Aorta (tissue), 5 donors: ENCODE measurements at places on chromosomes 3 and 15.

DNA sequence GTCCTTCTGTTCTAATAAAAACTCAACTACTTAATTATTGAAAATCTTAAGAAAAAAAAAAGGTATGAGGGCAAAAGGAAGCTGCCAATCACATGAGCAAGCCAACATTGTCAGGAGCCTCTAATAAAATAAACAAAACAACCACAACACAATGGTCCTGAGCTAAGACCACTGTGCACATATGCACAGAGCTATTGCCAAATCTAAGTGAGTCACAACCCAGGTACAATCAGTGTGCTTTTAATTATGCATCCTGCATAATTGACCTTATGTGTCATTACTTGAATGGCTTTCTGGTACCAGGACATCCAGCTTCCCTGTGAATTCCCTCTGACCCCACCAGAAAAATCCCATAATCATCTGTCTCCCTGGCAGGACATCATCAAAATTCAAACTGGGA, 639.8 kb downstream of the MAGI1 start:
- no peak for DNase-seq
- H3K27ac ChIP-seq = no peak overlapping the region
- H3K27me3 ChIP-seq = no peaks in the 10 kb centered on the region
- no peak overlapping the region for H3K4me3 ChIP-seq

GRCh38 chr3:12994607-12995388, 78.4 kb downstream of the IQSEC1 start:
- peak; percentile 97 for DNase-seq
- H3K27ac ChIP-seq = peak overlapping the region; percentile 51
- no peaks in the 10 kb centered on the region for H3K4me1 ChIP-seq
- H3K27me3 ChIP-seq = no peaks in the 10 kb centered on the region

- no peaks in the 10 kb centered on the region for H3K4me1 ChIP-seq
- no peaks in the 10 kb centered on the region for H3K36me3 ChIP-seq
- DNase-seq = no peak
- H3K4me3 ChIP-seq = no peak overlapping the region
- no peaks in the 10 kb centered on the region for H3K27me3 ChIP-seq
Observed at GRCh38 chr3:197168063-197168462, 130.3 kb downstream of the DLG1 start.

GRCh38 chr3:16239086-16239770, 25.5 kb downstream of the DPH3 start:
- no peak overlapping the region for H3K27ac ChIP-seq
- H3K4me1 ChIP-seq = no peaks in the 10 kb centered on the region
- no peaks in the 10 kb centered on the region for H3K36me3 ChIP-seq

DNA sequence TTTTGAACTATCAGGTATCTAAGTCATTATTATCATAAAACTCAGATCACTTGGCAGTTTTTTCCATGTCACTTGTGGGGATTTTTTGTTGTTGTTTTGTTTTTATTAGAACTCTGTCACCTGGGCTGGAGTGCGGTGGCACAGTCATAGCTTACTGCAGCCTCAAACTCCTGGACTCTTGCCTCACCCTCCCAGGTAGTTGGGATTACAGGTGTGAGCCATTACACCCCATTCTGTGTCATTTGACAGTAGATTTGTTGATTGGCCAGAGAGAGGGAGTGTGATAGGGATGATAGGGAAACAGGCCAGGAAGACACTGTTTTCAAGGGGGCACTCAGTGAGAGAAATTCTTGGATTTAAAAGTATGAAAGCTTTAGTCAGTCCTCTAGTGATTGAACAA, 54.7 kb upstream of the SCAANT1 start:
- no peaks in the 10 kb centered on the region for H3K36me3 ChIP-seq
- no peak for DNase-seq
- H3K27me3 ChIP-seq = no peaks in the 10 kb centered on the region
- H3K27ac ChIP-seq = no peak overlapping the region
- peaks cover 10% of the 10 kb centered on the region for H3K4me1 ChIP-seq
- H3K4me3 ChIP-seq = no peak overlapping the region

- no peaks in the 10 kb centered on the region for H3K27me3 ChIP-seq
- H3K36me3 ChIP-seq = no peaks in the 10 kb centered on the region
- H3K4me3 ChIP-seq = no peak overlapping the region
- H3K27ac ChIP-seq = no peak overlapping the region
Observed at GRCh38 chr15:27449941-27450340, 479.0 kb downstream of the GABRG3 start.

DNA sequence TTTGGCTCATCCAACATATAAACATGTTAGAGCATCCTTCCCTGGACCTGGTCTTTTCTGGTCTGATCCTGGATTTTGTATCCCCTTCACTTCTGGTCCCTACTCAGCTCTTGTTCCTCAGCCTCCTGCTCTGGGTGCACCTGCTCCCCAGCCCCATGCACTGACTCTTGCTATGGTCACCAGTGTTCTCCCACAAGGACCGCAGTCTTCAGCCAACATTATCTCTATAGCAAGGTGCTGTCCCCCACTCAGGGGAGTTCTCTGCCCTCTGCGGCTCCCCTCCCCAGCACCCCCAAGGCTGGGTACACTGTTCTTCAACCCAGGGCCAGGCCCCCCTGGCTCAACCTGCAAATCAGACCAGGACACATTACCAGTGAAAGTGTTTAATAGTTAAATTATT, 80.2 kb downstream of the SEC22A start:
- H3K36me3 ChIP-seq = peaks cover 13% of the 10 kb centered on the region
- no peak overlapping the region for H3K27ac ChIP-seq
- DNase-seq = no peak
- H3K4me1 ChIP-seq = no peaks in the 10 kb centered on the region
- no peak overlapping the region for H3K4me3 ChIP-seq
- no peaks in the 10 kb centered on the region for H3K27me3 ChIP-seq

- H3K4me1 ChIP-seq = no peaks in the 10 kb centered on the region
- H3K27me3 ChIP-seq = no peaks in the 10 kb centered on the region
- no peaks in the 10 kb centered on the region for H3K36me3 ChIP-seq
- no peak overlapping the region for H3K27ac ChIP-seq
- DNase-seq = no peak
Observed at GRCh38 chr15:89299896-89300295, 34.7 kb downstream of the POLG start.

- H3K36me3 ChIP-seq = no peaks in the 10 kb centered on the region
- H3K4me3 ChIP-seq = no peak overlapping the region
- H3K4me1 ChIP-seq = no peaks in the 10 kb centered on the region
Observed at GRCh38 chr15:54504695-54505094, 526.5 kb downstream of the UNC13C start.

GRCh38 chr15:28060005-28060404, 39.1 kb downstream of the OCA2 start:
- H3K36me3 ChIP-seq = no peaks in the 10 kb centered on the region
- no peak overlapping the region for H3K4me3 ChIP-seq
- no peaks in the 10 kb centered on the region for H3K27me3 ChIP-seq
- no peak for DNase-seq

- H3K27me3 ChIP-seq = no peaks in the 10 kb centered on the region
- DNase-seq = no peak
- H3K4me3 ChIP-seq = no peak overlapping the region
- peaks cover 2% of the 10 kb centered on the region for H3K4me1 ChIP-seq
Observed at GRCh38 chr3:159605776-159606175, 382.9 kb upstream of the IL12A start.

DNA sequence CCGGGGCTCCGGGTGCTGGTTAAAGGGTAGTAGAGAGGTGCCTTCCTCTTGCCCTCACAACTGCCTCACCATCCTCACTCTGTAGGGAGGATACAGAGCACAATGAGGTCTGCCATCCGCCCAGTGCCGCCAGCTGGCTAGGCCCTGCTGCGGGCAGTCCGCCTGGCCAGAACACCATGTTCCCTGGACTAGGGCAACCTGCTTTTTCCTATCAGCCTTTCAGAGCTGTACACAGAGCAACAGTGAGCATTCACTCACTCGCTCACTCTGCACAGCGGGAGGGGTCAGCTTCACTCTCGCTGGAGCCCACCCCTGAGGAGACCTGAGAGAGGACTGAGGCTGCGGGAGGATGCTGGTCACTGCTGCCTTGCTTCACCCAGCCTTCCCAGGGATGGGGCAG, 218.7 kb upstream of the CHRNA7 start:
- no peaks in the 10 kb centered on the region for H3K36me3 ChIP-seq
- no peaks in the 10 kb centered on the region for H3K27me3 ChIP-seq
- no peak overlapping the region for H3K4me3 ChIP-seq

- H3K4me1 ChIP-seq = no peaks in the 10 kb centered on the region
- H3K4me3 ChIP-seq = peak overlapping the region; percentile 87
- H3K27me3 ChIP-seq = no peaks in the 10 kb centered on the region
- DNase-seq = peak; percentile 86
- H3K27ac ChIP-seq = peak overlapping the region; percentile 1
Observed at GRCh38 chr3:53161450-53161819, 426 bp downstream of the PRKCD start.

DNA sequence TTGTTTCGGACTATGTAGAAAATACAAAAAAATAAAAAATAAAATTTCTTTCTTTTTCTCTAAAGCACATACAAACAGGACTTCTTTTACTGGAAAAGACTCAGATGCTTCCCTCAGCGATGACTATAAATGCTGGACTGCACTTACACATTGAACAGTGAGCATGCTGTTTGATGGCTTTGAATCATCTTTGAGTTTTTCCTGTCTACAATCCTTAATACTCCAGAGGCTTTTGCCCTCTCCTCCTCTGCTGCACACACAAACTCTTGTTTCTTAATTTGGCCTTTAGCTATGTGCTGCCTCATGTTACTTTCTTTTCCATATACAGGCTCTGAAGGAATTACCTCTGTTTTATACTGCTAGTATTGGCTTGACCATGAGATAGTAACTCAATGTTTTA, 575.1 kb downstream of the EPHA3 start:
- no peak overlapping the region for H3K27ac ChIP-seq
- H3K4me1 ChIP-seq = no peaks in the 10 kb centered on the region
